IMR-90 (cell line): ENCODE measurements at places on chromosomes 16 and 17. TPM values are rescaled to one million over a fixed set of nuclear protein-coding genes. Genes with fewer than 3 reads are reported as not detected.

Gene TNP2
- total RNA-seq = not detected in 2 replicates

Gene SPNS2
- total RNA-seq = under 0.01 TPM in 1 of 2 replicates, not detected in the other

Gene NLRP1
- 134 and 172 TPM in 2 replicates for total RNA-seq

Gene CBFA2T3
- not detected in 2 replicates for total RNA-seq

Gene BANP
- total RNA-seq = 16.9 and 17.4 TPM in 2 replicates

Gene FN3KRP
- total RNA-seq = 18.6 and 20.6 TPM in 2 replicates

DNA sequence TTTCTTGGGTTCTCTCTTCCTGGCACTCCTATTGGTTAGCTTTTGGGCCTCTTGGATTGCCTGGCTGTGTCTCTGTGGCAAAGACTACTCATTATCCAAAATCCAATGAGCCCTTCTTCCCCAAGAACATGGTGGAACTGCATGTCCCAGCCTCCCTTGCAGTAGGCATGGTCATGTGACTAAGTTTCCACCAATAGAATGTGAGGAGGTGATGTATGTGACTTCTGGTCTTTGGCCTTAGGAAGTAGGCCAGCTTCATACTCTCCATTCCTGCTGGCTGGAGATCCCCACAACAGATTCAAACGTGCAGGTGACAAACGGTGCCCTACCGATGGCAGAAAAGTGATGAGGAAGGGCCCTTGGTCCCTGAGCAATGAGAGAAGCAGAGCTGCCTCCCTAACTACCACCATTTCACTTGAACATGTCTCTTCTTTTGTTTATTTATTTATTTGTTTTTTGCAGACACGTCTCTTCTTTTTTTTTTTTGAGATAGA lies 17.3 kb upstream of the SPN start:
- H3K27ac ChIP-seq = no peak overlapping the region
- H3K27me3 ChIP-seq = peaks cover 6% of the 10 kb centered on the region
- H3K36me3 ChIP-seq = no peaks in the 10 kb centered on the region
- no peak for DNase-seq
- no peak overlapping the region for H3K4me3 ChIP-seq

DNA sequence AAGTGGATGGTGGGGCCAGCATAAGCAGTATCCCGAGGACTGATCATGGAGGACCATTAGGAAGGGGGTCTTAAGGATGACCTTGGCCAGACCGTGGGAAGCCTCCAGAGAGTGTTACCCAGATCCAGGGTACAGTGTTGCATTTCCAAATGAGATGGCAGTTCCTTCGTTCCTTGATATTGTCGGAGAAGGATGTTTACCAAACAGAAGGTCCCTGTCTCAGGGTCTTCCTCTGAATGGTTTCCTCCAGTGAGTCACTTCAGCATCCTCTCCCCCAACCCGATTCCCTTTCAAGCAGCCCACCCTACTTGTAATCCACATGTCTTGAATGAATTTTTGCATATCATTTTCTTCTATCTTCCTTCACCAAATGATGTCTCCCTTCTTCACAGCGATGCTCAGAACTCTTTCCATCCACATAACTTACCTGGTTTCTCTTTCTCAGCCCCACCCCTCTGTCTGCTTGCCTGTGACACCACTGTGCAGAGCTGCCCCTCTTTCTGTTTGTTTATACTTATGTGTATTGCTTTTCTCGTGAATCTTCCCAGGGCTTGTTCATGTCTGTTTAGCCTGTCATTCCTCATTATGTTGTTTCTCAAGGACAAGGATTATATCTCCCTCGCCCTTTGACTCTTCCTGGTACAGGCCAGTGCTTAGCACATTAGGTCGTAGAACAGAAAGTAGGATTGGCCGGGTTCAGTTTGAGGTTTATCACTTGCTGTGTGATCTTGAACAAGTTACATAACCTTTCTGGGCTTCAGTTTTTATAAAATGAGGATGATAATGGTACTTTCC lies 5.7 kb downstream of the GOSR2 start:
- no peak overlapping the region for H3K4me3 ChIP-seq
- no peak for DNase-seq
- peaks cover 6% of the 10 kb centered on the region for H3K4me1 ChIP-seq

DNA sequence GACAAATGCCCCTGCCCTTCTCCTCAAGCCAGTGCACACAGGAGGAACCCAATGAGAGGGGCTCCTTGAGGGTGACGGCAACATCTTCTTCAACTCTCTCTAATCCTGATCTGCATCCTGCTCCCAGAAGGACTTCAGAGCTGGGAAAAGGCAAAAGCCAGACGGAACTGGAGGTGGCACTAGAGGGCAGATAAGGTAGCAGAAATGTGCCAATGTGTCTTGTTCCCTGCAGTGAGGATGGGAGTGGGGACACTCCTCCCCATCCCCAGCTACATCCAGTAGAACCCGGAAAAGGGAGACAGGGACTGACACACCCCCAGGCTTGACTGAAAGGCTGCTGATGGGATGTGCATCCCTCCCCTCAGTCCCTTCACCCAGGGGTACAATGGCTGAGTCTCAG lies 28.5 kb downstream of the SRCIN1 start:
- no peaks in the 10 kb centered on the region for H3K4me1 ChIP-seq
- no peak overlapping the region for H3K27ac ChIP-seq
- no peaks in the 10 kb centered on the region for H3K36me3 ChIP-seq
- peaks cover 90% of the 10 kb centered on the region for H3K27me3 ChIP-seq
- no peak for DNase-seq

DNA sequence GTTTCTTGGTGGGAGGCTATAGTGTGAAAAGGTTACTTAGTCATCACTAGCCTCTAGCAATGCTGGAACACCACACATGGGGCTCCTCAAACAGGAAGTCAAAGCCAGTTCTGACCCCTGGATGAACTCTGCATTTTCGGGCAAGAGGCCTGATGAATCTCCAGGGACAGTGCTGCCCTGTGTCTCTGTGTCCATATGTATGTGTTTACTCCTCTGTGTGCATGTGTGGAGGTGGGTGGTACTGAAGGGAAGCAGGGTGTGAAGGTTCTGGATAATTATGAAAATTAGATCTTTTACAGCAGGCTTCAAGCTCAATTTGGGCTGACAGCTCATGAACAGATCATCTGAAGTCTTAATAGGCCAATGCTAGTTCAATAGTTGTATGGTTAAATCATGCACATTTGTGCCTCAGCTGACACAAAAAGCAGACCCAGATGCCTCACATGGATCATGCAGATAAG lies 133.6 kb downstream of the SNX11 start:
- H3K27ac ChIP-seq = no peak overlapping the region
- DNase-seq = peak; percentile 42
- H3K36me3 ChIP-seq = no peaks in the 10 kb centered on the region
- H3K27me3 ChIP-seq = peaks cover 3% of the 10 kb centered on the region

GRCh38 chr17:21457051-21458026 lies 81.2 kb downstream of the KCNJ12 start:
- H3K4me1 ChIP-seq = peaks cover 4% of the 10 kb centered on the region; the same call in 1 of the 2 replicates
- H3K27ac ChIP-seq = no peak overlapping the region
- DNase-seq = peak; percentile 89
- peaks cover 42% of the 10 kb centered on the region for H3K27me3 ChIP-seq
- no peaks in the 10 kb centered on the region for H3K36me3 ChIP-seq
- H3K4me3 ChIP-seq = no peak overlapping the region

GRCh38 chr17:58568044-58568799 lies 53.8 kb upstream of the MTMR4 start:
- no peaks in the 10 kb centered on the region for H3K4me1 ChIP-seq
- no peaks in the 10 kb centered on the region for H3K36me3 ChIP-seq
- peaks cover 10% of the 10 kb centered on the region for H3K27me3 ChIP-seq
- no peak for DNase-seq
- H3K4me3 ChIP-seq = no peak overlapping the region
- H3K27ac ChIP-seq = no peak overlapping the region

GRCh38 chr16:79466111-79466510 lies 134.4 kb downstream of the MAF start:
- H3K36me3 ChIP-seq = no peaks in the 10 kb centered on the region
- H3K27ac ChIP-seq = no peak overlapping the region
- H3K27me3 ChIP-seq = no peaks in the 10 kb centered on the region
- no peaks in the 10 kb centered on the region for H3K4me1 ChIP-seq

DNA sequence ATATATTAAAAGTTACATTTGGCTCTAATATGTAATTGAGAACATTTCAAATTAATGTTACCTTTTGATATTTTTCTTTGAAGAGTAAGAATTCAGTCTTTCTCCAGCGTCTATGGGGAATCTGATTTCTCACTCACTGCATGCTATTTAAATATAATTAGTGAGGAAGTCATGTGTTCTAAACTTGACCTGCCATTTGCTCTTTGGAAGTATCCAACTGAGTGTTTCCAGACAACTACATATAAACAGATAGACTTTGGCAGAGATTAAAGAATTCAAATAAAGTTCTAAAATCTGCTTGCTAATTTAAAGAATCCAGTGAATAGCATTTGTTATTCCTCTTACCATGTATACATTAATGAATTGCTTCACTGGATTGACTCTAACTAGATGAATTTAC lies 23.5 kb downstream of the OMG start:
- H3K27me3 ChIP-seq = no peaks in the 10 kb centered on the region
- peak overlapping the region; percentile 42; the same call in 1 of the 2 replicates for H3K27ac ChIP-seq
- no peak for DNase-seq
- peaks cover 12% of the 10 kb centered on the region for H3K36me3 ChIP-seq
- H3K4me1 ChIP-seq = peaks cover 6% of the 10 kb centered on the region
- H3K4me3 ChIP-seq = no peak overlapping the region

DNA sequence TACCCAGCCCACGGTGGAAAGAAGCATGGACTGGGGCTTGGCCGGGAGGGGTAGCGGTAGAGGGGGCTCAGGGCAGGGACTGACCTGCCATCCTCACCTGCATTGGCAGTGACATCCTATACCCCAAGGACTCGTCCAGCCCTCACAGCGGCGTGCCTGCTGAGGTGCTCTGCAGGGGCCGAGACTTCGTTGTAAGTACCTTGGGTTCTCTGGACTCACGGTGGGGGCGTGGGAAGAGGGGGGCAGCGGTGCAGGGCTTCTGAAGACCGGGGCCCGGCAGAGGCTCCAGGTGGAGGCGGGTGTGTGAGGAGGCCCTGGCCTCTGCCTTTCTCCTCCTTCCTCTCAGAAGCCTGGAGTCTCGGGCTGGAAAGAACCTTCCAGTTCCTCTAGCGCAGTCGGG lies 25.5 kb downstream of the POLR3E start:
- H3K4me1 ChIP-seq = no peaks in the 10 kb centered on the region
- H3K4me3 ChIP-seq = no peak overlapping the region
- DNase-seq = no peak
- no peak overlapping the region for H3K27ac ChIP-seq
- H3K36me3 ChIP-seq = peaks cover 50% of the 10 kb centered on the region
- H3K27me3 ChIP-seq = no peaks in the 10 kb centered on the region

- peaks cover 2% of the 10 kb centered on the region; the same call in 1 of the 2 replicates for H3K36me3 ChIP-seq
- DNase-seq = no peak
- H3K4me3 ChIP-seq = no peak overlapping the region
These were observed 7.6 kb downstream of the NUP93 start for GRCh38 chr16:56737539-56737938.

DNA sequence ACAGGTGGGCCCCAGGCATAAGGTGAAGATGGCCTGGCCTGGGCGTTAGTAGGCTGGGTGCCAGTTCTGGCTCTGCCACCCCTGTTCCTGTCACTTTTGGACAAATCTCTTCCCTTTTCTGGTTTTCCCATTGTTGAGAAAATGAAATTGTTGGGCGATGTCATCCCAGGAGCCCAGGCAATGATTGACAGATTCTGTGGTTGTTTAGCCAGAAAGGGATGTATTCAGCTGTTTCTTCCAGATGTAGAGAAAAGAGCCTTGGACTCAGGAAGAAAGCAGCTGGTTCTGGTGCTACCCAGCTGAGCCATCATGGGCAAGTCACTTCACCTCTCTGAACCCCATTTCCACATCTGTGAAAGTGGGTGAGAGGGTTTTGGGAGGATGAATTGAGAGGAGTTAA lies 60.1 kb upstream of the MRTFB start:
- no peaks in the 10 kb centered on the region for H3K36me3 ChIP-seq
- H3K27ac ChIP-seq = no peak overlapping the region
- no peak overlapping the region for H3K4me3 ChIP-seq
- no peak for DNase-seq
- H3K4me1 ChIP-seq = peaks cover 9% of the 10 kb centered on the region
- H3K27me3 ChIP-seq = peaks cover 8% of the 10 kb centered on the region
